ENCODE measurements at places on chromosomes 7 and 10. TPM values are rescaled to one million over a fixed set of nuclear protein-coding genes. Genes with fewer than 3 reads are reported as not detected.
A peak's percentile ranks its signal among the peaks of the same experiment; 100 is the strongest.

SFR1 gene
- 12.6 TPM for total RNA-seq

HBP1 gene
- total RNA-seq: 19.9 TPM

DMBT1 gene
- not detected for total RNA-seq

ADAM12 gene
- 0.11 TPM for total RNA-seq

KEL gene
- total RNA-seq: not detected

- no peak for DNase-seq
- H3K4me3 ChIP-seq: no peak overlapping the region
- no peaks in the 10 kb centered on the region for H3K36me3 ChIP-seq
- no peak overlapping the region for H3K27ac ChIP-seq
- H3K4me1 ChIP-seq: peaks cover 18% of the 10 kb centered on the region
- peaks cover 26% of the 10 kb centered on the region for H3K27me3 ChIP-seq
Measured at GRCh38 chr10:118903251-118903650, 126.3 kb upstream of the NANOS1 start.

- no peaks in the 10 kb centered on the region for H3K27me3 ChIP-seq
- no peak overlapping the region for H3K4me3 ChIP-seq
- peaks cover 12% of the 10 kb centered on the region for H3K4me1 ChIP-seq
- no peaks in the 10 kb centered on the region for H3K36me3 ChIP-seq
- H3K27ac ChIP-seq: no peak overlapping the region
Measured at GRCh38 chr10:113646336-113647201, 17.3 kb downstream of the NRAP start.

DNA sequence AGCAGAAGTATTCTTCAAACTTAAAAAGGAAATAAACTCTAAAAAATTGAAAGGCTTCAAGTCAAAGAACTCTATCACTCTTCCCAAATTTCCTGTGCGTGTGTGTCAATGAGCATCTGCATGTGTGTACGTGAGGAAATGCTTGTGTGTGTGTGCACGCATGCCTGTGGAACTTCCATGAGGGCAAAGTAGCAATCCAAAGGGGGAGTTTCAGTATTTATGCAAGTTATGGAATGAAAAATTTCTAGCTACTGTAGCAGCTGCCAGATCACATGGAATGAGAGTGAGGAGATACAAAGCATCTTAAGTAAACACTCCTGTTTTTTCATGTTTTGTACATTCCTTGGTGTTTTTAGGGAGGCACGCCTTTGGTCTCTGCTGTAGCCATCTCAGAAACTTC is 152.6 kb downstream of the RAPGEF5 start:
- DNase-seq: no peak
- peaks cover under 1% of the 10 kb centered on the region for H3K4me1 ChIP-seq
- no peaks in the 10 kb centered on the region for H3K36me3 ChIP-seq
- H3K4me3 ChIP-seq: no peak overlapping the region
- no peaks in the 10 kb centered on the region for H3K27me3 ChIP-seq

DNA sequence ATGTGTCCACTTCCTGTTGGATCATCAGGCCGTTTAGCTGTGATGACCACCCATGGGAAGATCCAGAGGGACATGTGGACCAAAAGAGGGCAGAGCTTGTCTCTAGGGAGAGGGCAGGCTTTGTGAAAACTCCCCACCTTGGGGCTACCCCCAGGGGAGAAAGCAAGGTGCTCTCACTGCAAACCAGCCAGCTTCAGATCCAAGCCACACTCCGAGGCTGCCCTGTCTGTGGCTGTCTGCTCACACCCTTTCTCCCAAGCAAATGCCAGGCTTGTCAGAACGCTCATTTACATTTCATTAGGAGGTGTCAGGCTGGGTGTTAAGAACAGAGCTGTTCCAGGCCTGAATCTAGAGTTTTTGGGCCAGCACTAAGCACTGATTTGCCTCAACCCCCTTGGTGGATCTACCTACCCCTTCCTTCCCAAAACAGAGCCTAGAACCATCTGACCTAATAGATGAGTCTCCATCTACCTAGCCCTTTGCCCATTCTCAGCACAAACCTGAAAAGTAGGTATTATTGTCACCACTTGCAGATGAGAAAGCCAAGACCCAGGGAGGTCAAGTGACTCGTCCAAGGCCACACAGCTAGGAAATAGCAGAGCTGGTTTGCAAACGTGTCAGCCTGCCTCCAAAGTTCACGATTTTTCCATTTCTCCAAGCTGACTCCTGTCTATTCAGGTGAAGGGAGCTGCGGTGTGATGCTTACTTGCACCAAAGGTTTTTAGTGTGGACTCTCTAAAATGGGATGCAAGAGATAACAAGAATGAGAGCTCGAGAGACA is 130.9 kb downstream of the EMX2 start:
- no peak overlapping the region for H3K4me3 ChIP-seq
- H3K36me3 ChIP-seq: no peaks in the 10 kb centered on the region
- no peak overlapping the region for H3K27ac ChIP-seq
- DNase-seq: no peak

DNA sequence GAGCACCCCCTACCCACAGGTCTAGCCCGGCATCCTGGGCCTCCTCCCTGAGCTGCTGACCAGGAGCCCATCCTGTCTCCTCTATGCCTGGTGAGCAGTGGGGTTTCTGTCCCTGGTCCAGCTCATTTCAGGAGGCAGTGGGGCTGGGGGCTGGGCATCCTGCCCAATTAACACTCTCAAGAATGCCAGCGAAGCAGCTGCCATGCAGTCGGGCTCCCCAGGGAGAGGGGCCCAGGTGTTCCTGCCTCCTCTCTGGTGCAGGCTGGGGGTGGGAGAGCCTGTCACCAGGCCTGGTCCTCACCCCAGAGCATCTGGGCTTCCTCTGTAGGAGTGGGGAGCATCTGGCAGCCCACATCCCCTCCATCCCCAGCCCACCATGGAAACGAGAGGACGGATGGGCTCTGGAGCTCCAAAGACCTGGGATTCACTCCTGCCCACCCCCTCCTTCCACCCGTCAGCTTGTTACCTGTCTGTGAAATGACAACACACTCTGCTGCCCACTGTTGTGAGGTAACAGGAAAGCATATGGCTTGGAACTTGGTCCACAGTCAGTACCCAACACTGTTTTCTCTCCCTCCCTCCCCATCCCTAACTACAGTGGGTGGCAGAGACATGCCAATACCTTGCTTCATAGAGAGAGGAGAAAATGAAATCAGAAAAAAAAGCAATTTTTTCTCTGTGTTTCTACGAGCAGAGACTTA is 69.1 kb downstream of the SLIT1 start:
- no peaks in the 10 kb centered on the region for H3K4me1 ChIP-seq
- DNase-seq: no peak
- H3K4me3 ChIP-seq: no peak overlapping the region
- no peaks in the 10 kb centered on the region for H3K36me3 ChIP-seq
- no peak overlapping the region for H3K27ac ChIP-seq

- H3K27me3 ChIP-seq: no peaks in the 10 kb centered on the region
- DNase-seq: no peak
- H3K36me3 ChIP-seq: no peaks in the 10 kb centered on the region
- H3K4me1 ChIP-seq: no peaks in the 10 kb centered on the region
- H3K27ac ChIP-seq: no peak within 1 kb of the TSS
- no peak within 1 kb of the TSS for H3K4me3 ChIP-seq
Measured at GRCh38 chr7:20217193-20217948, at the start of gene MACC1. Gene MACC1, minus strand, starts transcription at chr7:20217384. Its CDS starts 55,522 bp downstream, at chr7:20161862.

ZNF716 gene
- total RNA-seq: not detected

FAM25G gene
- not detected for total RNA-seq

DNA sequence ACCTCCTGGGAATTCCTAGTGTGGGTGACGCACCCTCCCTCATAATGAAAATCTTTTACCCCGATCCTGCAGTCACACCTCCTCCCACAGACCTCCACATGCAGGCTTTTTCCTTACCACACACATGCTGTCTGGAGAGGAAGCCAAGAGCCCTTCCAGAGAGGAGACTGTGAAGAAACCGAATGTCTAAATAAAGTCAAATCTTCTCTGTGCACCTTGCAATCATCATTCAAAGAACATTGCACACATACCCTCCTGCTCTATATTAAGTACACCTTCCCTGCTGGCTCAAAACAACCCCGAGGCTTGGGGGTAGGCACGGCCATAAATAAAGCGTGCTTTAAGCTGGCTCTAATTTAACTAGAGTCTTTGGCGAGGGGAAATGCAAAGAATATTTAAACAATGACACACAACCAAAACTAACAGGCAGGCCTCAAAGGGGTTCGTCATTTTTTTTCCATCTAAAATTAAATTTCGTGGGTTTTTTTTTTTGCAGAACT is 34.9 kb downstream of the CALML3 start:
- H3K4me1 ChIP-seq: peaks cover 5% of the 10 kb centered on the region
- peak; percentile 20 for DNase-seq
- no peaks in the 10 kb centered on the region for H3K27me3 ChIP-seq
- no peaks in the 10 kb centered on the region for H3K36me3 ChIP-seq
- no peak overlapping the region for H3K4me3 ChIP-seq

- no peaks in the 10 kb centered on the region for H3K27me3 ChIP-seq
- H3K27ac ChIP-seq: peak overlapping the region; percentile 87
- H3K4me1 ChIP-seq: peaks cover 15% of the 10 kb centered on the region
Measured at GRCh38 chr10:22436526-22436892, 91.2 kb downstream of the SPAG6 start.

GRCh38 chr7:14842523-14842922 is 60.0 kb downstream of the DGKB start:
- no peak overlapping the region for H3K4me3 ChIP-seq
- H3K27me3 ChIP-seq: no peaks in the 10 kb centered on the region
- no peaks in the 10 kb centered on the region for H3K36me3 ChIP-seq
- DNase-seq: no peak
- H3K4me1 ChIP-seq: peaks cover 26% of the 10 kb centered on the region

DNA sequence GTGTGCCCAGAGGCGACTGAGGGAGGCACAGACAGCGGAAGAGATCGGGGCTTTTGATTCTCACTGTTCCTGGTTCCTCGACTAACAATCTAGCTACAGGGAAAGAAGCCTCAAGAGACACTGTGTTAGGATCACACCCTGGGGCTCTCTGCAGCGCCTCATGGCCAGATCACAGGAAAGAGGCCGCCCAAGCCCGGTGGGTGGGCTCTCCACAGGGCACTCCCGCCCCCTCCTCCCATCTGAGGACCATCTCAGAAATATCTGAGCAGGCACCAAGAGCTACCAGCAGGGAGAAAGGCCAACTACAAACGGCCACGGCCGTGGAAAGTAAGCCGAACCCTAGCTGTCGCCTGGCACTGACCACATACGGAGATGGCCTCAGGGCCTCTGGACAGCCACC is 224.2 kb downstream of the MLLT10 start:
- no peaks in the 10 kb centered on the region for H3K27me3 ChIP-seq
- no peak for DNase-seq

DNA sequence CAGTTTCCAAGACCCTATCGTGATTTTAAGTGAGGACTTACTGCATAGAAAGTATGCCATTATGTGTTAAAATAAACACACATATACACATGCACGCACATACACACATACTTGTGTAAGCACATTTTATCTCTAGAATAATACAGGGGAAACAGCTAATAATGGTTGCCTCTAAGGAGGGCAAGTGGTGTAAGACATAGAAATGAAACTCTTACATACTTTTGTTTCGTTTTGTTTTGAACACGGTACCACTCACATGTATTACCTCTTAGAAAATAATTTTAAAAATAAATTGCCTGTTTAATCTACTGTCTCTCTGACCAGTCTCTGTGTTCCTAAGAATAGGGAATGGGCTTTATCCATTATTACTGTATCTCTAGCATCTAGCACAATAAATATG is 49.2 kb downstream of the HERPUD2 start:
- peak overlapping the region; percentile 75 for H3K27ac ChIP-seq
- no peak overlapping the region for H3K4me3 ChIP-seq
- DNase-seq: no peak

MYL7 gene
- not detected for total RNA-seq

ABCB4 gene
- total RNA-seq: not detected

STMP1 gene
- total RNA-seq: 32.1 TPM

DNA sequence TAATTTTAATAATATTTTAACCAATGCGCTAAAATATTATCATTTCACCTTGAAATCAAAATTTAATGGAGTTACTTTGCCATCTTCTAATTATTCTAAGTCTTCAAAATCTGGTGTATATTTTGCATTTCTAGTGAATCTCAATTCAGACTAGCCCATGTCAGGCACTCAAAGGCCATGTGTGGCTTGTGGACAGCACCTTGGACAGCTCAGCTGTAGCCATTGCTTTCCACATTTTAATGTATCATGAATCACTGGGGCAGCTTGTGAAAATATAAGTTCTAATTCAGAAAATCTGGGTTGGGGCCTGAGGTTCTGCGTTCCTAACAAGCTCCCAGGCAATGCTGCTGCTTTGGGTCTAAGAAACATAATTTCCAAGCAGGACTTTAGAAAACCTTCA is 57.2 kb downstream of the MGAM2 start:
- no peak for DNase-seq
- no peaks in the 10 kb centered on the region for H3K36me3 ChIP-seq
- H3K27me3 ChIP-seq: no peaks in the 10 kb centered on the region

DNA sequence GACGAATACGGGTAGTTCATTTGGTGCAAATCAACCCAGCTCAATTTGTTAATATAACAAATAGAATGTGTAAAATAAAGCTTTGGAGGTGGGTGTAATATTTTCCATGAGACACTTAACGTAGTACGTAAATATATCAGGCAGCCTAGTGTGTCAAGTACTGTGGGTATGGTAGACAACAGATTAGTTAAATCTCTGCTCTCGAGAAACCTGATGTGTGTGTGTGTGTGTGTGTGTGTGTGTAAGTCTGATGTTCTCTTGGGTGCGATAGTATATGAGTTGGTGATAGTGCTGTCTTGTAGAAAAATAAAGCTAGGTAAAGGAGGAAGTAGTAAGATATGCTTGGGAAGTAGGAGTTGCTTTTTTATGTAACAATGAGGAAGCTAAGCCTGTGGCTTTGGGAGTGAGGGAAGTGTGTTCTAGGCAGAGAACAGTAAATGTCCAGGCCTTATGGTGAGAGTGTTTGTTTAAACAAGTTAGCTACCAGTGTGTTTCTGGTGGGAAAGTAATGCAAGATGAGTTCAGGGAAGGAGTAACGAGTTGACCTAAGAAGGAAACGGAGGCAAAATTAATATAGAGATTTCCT is 26.1 kb downstream of the WAC start:
- H3K27ac ChIP-seq: no peak overlapping the region
- peaks cover 54% of the 10 kb centered on the region for H3K36me3 ChIP-seq
- no peaks in the 10 kb centered on the region for H3K27me3 ChIP-seq
- H3K4me1 ChIP-seq: no peaks in the 10 kb centered on the region
- DNase-seq: no peak

DNA sequence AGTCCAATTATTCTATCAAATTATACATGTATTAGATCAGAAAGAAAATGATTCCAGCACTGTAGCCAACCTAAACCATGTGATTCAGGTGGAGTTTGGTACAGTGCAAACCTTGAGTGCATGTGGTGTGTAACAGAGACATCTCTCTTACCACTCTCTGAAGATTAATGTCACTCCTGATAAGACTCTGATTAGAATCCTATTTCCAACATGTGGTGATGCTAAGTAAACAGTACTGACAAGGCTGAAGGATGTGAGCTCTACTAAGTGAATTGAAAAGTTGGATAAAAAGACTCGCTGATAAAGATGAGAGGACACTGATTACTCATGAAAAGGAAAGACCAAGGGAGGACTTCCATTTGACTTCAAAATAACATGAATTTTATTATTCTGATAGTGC is 232.0 kb downstream of the SDK1 start:
- no peaks in the 10 kb centered on the region for H3K27me3 ChIP-seq
- H3K4me3 ChIP-seq: no peak overlapping the region
- no peaks in the 10 kb centered on the region for H3K4me1 ChIP-seq
- H3K36me3 ChIP-seq: no peaks in the 10 kb centered on the region
- no peak overlapping the region for H3K27ac ChIP-seq

OTUD1 gene
- 22.5 TPM for total RNA-seq

- no peaks in the 10 kb centered on the region for H3K36me3 ChIP-seq
- no peak for DNase-seq
- H3K27me3 ChIP-seq: no peaks in the 10 kb centered on the region
- H3K27ac ChIP-seq: no peak overlapping the region
- H3K4me1 ChIP-seq: peaks cover 7% of the 10 kb centered on the region
Measured at GRCh38 chr7:139626817-139627216, 103.3 kb downstream of the CLEC2L start.

Data from A673 (cell line).